Upper lobe of left lung (tissue), 6 donors: ENCODE measurements at places on chromosomes 2 and 18. TPM values are rescaled to one million over a fixed set of nuclear protein-coding genes. Genes with fewer than 3 reads are reported as not detected.

DNA sequence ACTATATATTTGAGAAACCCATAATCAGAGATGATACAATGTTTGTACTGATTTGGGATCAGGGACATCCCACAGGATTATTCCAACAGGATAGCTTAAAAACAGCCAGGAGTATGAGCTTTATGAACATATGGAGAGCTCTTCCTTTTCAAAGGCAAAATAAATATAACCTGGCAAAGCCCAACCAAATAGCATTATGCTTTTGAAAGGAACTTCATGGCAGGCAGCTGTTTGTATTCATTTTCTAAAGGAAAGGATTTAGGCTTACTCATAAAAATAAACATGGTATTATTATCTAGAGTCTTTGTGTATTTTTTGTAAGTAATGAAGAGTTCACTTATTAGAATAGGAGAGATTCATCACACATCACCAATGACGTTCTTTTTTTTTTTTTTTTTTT, 44.4 kb downstream of the CCDC195 start:
- DNase-seq, result no peak

GRCh38 chr2:7052404-7052803, 135.2 kb downstream of the RNF144A start:
- DNase-seq, result no peak

DNA sequence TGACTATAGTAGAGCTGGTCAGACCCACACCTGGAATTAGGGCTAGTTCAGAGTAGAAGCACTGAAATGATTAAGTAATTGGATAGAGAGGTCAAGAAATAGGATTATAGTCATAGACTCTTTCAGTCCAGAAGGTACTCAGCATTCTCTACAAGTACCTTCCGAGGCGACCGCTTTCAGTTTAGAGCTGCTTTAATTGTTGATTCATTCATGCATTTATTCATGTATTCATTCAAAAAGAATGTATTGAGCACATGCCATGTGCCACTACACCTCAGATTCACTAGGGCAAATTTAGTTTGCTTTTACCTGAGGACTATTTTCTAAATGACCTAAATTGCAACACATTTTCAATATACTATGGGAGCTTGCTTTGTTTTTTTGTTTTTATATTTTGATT, 48.7 kb downstream of the CRIM1 start:
- no peak for DNase-seq

- DNase-seq, result no peak
Measured at GRCh38 chr2:234047361-234047760, 3.1 kb upstream of the SPP2 start.

COL4A4 gene
- 26.4 TPM for total RNA-seq

DNA sequence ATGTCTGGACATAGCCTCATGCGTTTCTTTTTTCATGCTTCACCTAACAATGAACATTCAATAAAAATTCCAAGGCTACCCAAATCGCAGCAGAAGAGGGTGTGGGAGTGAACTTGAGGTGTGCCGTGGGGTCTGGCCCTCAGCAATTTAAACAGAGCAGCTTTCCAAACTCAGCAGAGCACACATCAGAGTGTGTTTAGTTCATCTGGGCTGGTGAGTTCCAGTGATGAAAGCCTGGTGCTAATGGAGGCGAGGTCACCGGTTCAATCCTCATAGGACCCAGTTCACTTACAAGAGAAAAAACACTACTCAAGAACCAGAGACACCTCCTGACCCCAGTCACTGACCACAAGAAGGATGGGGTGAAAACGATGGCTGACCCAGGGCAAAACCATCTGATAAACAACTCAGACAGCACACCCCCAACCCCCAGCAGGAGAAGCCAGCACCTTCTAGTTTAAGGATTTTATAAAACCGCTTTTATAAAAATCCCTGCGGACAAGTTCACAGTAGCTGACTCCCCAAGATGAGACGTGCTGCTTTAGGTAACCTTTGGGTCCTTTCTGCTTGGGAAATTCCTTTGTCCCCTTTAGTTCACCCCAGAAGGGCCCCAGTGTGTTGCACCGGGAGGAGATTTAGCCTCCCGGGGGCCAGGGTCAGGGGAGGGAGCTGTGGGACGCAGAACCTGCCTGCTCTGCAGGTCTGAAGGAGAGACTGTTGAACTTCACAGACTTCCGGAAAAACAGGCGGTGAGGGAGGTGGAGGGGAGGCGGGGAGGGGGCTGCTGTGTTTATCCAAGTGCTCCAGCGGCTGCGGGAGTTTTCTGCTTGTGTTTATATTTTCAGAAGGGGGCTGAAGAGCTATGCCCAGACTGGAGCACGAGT, 152.7 kb upstream of the SOX11 start:
- DNase-seq, result no peak

GRCh38 chr2:121038431-121038830, 246.6 kb downstream of the TFCP2L1 start:
- no peak for DNase-seq

- DNase-seq, result no peak
Measured at GRCh38 chr2:168175469-168175868, 71.9 kb downstream of the STK39 start.

DNA sequence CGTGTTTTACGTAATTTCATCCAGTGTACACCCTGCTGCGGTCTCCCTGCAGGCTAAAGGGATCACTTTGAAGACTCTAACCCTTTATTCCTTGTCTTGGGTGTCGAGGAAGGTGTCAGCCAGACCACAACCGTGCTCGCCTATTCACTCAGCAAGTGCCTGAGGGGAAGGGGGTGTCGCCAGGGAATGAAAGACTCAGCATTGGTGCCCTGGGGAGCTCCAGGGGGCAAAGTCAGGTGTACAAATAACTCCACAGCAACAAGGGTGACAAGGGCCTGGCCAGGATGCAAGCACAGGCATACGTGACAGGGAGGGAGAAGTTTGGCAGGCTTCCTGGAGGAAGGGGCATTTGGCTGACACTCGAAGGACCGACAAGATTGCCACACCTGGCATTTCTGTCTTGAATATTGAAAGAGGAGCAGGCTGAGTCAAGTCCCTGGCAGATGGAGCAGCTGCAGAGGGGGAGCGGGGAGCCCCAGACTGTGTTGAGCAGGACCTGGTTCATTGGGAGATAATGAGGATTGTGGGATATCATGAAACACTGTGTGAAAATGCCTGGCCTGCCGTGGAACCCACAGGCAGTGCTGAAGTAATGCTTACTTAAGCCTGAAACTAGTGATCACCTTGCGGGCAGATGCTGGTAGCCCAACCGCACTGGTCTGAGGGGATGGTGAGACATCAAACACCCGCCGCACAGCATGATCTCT, 93.9 kb downstream of the RHOB start:
- no peak for DNase-seq

DNA sequence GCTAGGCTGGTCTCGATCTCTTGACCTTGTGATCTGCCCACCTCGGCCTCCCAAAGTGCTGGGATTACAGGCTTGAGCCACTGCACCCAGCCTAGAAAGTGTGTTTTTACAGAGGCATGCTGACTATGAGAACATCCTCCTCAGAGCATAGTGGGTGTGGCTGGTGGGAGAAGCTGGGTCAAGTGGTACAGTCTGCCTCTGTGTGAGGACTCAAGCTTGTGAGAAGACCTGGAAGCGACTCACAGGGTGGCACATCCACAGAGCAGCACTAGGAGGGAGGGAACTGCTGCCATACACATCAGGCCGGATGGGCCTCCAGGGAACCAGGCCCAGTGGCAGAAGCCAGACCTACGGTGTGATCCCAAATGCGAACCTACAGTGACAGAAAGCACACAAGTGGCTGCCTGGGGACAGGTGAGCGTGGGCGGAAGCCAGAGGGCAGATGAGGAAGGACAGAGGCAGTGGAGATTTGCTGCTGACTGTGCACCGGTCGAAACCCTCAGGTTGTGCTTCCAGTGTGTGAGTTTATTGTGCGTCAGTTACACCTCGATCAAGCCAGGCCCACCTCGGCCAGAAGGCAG, 8.9 kb downstream of the ARHGEF4 start:
- DNase-seq, result no peak
